A549 treated with GW870086 at 1 μM for 4 hours (cell line): ENCODE measurements at places on chromosomes 4 and X. TPM values are rescaled to one million over a fixed set of nuclear protein-coding genes. Genes with fewer than 3 reads are reported as not detected.

The PAGE4 gene
- total RNA-seq, result not detected in 5 replicates

The AVPR2 gene
- not detected in 5 replicates for total RNA-seq

The OCIAD1 gene
- total RNA-seq, result 127 to 167 TPM (median 130 TPM) in 5 replicates

The NPY2R gene
- 0.03 TPM in 2 of 5 replicates, not detected in the others for total RNA-seq

The NEUROG2 gene
- total RNA-seq, result not detected in 5 replicates

The STPG2 gene
- total RNA-seq, result not detected in 5 replicates
